Umbilical cord (tissue), 2 donors: ENCODE measurements at places on chromosomes 5 and 9. TPM values are rescaled to one million over a fixed set of nuclear protein-coding genes. Genes with fewer than 3 reads are reported as not detected.

CDH9 gene
- 6.5 TPM for total RNA-seq

PCDHB6 gene
- 1.9 TPM for total RNA-seq

ADAMTS2 gene
- 152 TPM for total RNA-seq

ARL14EPL gene
- 1.9 TPM for total RNA-seq

SHOC1 gene
- total RNA-seq = 3.6 TPM

ZCCHC7 gene
- 34.7 TPM for total RNA-seq

SLC27A6 gene
- total RNA-seq = 28.2 TPM
